C1 segment of cervical spinal cord (tissue), 14 donors: ENCODE measurements at places on chromosomes 16 and 17.

- no peak for DNase-seq
These were observed 8.8 kb downstream of the NFATC3 start for GRCh38 chr16:68093816-68094613.

DNA sequence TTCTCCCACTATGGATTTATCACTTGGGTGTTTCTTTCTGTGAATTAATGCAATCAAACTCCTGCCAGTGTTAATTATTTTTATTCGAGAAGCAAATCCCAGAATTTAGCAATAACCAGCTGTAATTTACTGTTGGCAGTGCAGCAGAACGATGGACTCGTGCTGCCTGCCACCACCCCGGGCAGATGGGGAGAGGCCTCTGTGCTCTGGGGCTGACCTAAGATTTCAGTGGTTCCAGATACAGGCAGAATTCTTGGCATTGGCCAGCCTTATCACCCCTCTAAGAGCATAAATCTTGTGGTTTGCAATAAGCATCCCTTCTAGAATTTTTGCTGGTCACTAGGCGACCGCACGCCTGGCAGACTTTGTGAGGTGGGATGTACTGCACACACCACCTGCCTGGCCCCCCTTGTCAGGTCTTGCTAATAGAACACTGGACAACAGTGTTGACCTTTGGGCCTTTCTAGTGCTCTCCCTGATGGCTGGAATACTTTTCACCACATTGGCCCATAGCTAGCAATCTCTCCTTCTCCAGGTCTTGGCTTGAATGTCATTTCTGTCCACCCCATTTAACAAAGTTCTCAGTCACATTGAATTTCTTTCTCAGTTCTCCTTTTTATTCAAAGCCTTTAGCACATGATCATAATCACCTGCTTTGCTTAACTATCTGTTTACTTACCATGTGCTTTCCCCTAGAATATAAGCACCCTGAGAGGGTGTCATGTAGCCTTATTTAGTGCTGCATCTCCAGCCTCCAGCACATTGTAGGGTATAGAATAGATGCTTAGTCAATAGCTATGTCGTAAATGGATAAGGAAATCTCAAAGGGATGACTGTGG lies 122.1 kb upstream of the DYNLRB2 start:
- DNase-seq, result no peak

DNA sequence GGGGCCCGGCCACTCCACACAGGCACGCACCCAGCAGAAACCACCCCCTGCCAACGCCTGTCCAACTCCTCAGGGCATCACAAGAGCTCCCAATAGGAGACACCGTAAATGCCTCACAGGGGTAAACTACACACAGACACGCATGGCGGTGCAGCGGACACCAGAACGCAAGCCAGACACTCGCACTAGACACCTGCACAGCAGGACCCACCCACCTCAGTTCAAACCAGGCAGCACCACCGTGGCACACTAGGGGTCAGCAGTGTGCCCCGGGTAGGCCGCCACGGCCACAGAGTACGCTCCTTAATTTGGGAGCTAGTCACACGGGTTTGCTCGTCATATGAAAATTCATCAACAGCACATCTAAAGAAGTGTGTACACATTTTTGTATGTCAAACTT lies 3.4 kb downstream of the SLC38A10 start:
- DNase-seq, result no peak

DNA sequence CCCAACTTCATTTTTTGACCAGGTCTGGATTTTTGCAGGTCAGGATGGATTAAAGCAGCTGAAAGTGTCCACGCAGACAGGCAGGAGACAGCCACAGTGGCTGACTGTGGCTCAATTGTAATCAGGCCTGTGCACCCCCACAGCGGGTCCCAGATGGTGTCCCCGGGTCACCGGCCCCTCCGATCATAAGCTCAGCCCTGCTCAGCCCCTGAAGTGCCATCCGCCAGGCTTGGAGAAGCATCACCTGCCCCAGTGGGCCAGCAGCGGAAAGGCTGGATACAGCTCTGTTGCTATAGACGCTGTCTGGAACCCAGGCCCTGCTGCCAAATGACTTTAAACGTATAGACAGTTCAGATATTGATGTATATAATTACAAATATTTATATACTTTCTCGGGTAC lies 60.6 kb downstream of the RPH3AL start:
- DNase-seq, result no peak

GRCh38 chr17:602436-602835 lies 112.2 kb downstream of the VPS53 start:
- DNase-seq, result no peak

DNA sequence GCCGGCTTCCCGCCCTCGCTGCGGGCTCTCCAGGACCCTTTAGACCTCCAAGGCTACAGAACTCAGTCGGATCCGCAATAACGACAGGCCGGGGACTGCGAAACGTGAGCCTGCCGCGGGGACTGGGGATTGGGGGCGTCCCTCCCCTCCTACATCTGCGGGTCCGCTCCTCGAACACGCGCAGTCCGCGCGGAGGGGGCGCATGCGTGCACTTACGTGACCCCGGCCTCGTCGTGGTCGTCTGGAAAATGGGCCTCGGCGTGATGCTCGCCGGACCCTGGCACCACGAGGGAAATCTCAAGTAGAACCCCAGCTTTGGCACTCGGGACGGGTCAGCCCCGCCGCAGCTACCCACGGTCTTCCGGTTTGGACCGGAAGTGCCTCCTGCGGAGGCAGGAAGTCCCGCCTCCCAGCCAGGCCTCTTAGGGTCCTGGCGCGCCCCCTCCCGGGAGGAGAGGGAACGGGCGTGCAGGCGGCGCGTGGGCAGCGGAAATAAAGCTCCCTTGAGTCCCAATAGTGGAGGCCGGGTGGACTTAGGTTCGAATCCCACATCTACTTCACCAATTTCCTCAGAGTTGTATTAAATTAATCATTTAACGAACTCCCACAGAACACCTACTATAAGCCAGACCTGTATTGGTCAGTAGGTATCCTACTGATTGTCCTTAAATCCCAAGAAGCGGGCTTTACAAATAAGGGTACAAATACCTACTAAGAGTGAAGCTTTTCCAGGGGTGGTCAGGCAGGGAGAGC lies at the start of gene TAF1C:
TSS of gene TAF1C (minus strand) at position 373 of the 753 bp plus-strand sequence. CDS start 2,069 bp downstream, outside the sequence.
- peak; percentile 69 for DNase-seq

- DNase-seq, result no peak
These were observed 5.7 kb upstream of the CD300LG start for GRCh38 chr17:43841282-43841681.

GRCh38 chr16:83363521-83363920 lies 444.3 kb upstream of the HSBP1 start:
- DNase-seq, result no peak

GRCh38 chr17:42900460-42901331 lies at the start of gene G6PC1:
TSS of gene G6PC1 (plus strand) at chr17:42900799. CDS start at chr17:42900877, 78 bp downstream.
- no peak for DNase-seq

GRCh38 chr16:50505115-50505514 lies 43.1 kb upstream of the NKD1 start:
- no peak for DNase-seq

GRCh38 chr16:1613728-1614455 lies 1.7 kb downstream of the CRAMP1 start:
- no peak for DNase-seq

DNA sequence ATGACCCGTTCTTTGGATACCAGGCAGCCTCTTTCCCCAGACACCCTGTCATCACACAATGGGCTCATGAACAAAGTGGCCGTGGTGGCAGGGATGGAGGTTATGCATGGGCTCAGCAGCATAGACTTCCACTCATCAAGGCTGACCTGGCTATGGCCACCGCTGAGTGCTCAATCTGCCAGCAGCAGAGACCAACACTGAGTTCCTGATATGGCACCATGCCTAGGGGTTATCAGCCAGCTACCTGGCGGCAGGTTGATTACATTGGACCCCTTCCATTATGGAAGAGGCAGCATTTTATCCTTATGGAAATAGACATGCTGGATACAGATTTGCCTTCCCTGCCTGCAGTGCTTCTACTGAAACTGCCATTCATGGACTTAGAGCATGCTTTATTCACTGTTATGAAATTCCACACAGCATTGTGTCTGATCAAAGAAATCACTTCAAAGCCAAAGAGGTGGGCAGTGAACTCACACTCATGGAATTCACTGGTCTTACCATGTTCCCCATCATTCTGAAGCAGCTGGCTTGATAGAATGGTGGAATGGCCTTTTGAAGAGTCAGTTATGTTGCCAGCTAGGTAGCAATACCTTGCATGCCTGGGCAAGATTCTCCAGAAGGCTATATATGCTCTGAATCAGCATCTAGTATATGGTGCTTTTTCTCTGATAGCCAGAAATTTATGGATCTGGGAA lies 160.6 kb downstream of the PRKCB start:
- peak; percentile 48 for DNase-seq

GRCh38 chr17:50586421-50587247 lies 26.1 kb downstream of the CACNA1G start:
- no peak for DNase-seq

DNA sequence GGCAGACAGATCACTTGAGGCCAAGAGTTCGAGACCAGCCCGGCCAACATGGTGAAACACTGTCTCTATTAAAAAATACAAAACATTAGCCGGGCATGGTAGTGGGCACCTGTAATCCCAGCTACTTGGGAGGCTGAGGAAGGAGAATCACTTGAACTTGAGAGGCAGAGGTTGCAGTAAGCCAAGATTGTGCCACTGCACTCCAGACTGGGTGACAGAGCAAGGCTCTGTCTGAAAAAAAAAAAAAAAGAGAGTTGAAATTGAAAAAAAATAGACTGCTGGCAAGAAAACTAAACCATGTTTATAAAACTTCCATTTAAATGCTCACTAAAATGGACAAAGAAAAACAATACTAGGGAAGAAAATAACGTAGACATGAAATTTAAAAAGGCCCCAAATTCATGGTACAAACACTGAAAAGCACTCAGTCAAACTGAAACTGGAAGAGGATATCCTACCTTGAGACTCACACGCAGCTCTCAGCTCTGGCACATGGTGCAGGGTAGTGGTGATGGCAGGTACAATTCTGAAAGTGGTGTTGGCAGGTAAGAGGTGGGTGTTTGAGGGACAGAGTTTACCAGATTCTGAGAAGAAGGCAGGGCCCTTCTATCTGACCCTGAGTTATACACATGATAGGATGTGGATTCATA lies 19.3 kb downstream of the CNTROB start:
- DNase-seq, result no peak

GRCh38 chr16:69818891-69819545 lies 56.9 kb downstream of the WWP2 start:
- DNase-seq, result no peak

DNA sequence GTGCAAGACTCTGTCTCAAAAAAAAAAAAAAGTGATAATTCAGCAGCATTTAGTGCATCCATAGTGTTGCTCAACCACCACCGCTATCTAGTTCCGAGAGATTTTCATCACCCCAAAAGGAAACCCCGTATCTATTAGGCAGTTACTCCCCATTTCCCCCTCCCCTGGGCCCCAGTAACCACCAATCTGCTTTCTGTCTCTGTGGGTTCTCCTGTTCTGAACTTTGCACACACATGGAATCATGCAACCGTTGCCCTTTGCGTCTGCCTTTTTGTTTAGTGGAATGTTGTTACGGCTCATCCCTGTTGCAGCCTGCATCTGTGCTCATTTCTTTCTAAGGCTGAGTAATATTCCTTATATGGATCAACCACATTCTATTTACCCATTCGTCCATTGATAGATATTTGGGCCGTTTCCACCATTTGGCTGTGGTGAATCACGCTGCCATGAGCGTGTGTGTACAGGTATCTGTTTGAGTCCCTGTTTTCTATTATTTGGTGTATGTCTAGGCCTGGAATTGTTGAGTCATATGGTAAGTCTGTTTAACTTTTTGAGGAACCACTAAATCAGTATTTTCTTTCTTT lies 8.7 kb upstream of the SYNGR2 start:
- DNase-seq, result no peak

- DNase-seq, result no peak
These were observed 41.3 kb upstream of the GFOD2 start for GRCh38 chr16:67760206-67760955.
